Kidney epithelial cell (primary cell): ENCODE measurements at places on chromosomes 3 and 15.

GRCh38 chr15:48541341-48542278, 103.9 kb downstream of the FBN1 start:
- DNase-seq = no peak

DNA sequence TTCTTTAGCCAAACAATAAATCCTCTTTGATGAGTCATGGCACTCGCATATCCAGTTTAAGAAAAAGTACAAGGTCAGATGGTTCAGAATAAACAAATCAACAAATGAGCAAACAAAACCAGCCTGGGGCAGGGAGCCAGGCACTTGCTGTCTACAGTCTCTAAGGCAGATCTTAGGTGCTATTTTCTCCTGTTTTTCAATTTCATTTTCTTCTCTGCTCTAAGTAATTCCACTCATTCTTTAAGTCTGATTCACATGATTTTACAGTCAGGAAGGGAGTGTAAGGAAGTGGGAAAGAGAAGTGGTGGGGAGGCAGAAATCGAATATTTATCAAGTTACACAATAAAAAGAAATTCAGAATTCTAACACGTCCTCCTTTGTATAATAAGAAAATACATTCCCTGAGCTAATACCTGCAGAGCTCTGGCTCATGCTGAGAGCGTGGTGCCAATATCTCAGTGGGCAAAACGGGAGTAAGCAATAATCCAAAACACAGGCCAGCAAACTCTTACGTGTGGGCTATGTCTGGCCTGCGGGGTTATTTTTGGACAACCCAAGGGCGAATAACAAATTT, 298.6 kb downstream of the ADAMTS17 start:
- peak; percentile 57 for DNase-seq

- DNase-seq = no peak
These were observed 1.7 kb downstream of the SKIL start for GRCh38 chr3:170359178-170359704.

- DNase-seq = no peak
These were observed 74.0 kb upstream of the POLG start for GRCh38 chr15:89408372-89409183.

DNA sequence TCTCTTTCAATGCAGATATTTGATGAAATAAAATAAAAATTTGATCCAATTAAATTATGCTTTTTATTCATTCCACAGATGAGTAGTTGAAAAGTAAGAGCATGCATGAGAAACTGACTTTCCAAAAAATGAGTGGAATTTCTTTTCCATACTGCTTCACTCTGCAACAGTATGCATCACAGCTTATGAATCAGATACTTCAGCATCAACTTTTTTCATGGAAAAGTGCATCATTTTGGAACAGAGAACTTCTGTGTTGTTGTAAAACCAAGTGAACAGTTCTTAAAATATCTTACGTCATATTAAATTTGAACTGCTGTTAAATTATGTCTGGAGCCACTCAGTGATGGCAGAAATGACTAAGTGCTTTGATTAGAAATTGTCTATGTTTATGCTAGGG, 16.7 kb upstream of the SLC7A14 start:
- DNase-seq = no peak

DNA sequence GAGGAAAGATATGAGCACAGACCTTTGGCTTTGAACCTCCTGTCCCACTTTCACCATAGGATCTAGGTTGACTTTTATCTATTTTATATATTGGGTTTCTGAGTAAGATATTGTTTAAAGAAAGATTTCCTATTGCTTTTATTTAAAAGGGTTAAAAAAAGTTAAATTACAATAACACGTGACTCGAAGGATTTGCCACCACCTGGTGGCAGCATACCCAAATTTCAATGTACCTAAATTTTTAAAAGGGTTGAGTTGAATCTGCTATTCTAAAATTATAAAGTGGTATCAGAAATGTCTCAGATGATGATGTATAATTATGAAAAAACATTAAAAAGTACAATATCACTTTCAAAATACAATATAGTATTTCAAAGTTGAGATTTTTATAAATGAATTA, 368.4 kb downstream of the MECOM start:
- no peak for DNase-seq

DNA sequence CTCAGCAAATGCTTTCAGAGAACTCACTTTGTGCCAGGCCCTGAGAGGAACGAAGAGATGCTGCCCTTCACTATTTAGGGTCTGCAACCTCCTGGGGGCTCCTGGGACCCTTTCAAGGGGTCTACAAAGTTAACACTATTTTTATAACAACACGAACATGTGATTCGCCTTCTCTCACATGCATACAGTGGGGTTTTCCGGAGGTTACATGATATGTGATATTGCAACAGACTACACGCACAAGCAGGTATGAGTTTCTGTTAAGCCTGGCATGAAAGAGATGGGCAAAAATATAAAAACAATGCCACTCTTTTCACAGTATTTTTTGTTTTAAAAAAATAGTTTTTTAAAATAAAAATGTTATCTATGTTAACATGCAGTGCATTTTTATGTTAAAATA, 10.3 kb downstream of the STARD5 start:
- no peak for DNase-seq

DNA sequence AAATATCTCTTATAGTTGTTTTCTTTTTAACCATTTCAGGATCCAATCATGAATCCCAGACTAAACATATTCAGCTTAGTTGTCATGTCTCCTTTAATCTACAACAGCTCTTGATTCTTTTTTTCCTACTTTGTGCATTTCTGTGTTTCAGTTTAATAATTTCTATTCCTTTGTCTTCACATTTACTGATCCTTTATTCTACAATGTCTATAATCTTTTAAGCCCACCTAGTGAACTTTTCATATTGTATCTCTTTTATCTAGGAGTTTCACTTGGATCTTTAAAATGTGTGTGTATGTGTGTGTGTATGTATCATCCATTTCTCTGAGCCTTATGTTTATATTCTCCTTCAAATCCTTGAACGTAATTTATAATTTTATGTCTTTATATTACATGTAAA, 70.1 kb downstream of the RNF13 start:
- no peak for DNase-seq

DNA sequence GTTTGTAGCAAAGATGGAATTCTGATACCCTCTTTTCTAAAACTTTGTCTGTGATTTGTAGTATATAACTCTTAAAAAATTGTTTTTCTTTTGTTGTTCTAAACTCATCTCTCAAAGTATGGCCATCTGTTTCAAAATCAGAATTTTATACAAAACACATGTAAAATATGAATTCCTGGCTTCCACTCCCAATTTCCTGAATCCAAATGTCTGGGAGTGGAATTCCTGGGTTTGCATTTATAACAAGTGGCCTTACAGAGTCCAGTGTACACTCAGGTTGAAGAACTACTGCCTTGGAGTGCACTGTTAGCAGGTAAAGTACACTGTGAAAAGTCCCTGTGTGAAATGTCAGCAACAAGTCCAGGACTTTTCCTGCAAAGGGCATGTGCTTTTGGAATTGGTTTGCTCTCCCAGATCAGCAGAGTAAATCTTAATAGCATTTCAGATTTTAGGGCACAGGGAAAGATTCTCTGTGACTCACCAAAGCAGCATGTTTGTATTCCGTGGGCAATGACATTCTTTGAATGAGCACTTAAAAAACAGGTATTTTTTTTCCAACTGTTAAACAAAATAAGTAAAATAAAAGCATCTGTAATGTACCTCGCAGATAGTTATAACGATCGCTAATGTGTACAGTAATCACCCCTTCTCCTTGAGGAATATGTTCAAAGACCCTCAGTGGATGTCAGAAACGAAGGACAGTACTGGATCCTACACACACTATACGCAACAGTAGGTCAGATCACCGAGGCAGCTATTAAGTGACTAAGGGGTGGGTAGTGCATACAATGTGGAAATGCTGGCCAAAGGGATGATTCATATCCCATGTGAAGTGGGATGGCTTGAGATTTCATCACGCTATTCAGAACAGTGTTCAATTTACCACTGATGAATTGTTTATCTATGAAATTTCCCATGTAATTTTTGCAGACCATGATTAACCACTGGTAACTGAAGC, 2.0 kb upstream of the CLDN16 start:
- DNase-seq = peak; percentile 94

DNA sequence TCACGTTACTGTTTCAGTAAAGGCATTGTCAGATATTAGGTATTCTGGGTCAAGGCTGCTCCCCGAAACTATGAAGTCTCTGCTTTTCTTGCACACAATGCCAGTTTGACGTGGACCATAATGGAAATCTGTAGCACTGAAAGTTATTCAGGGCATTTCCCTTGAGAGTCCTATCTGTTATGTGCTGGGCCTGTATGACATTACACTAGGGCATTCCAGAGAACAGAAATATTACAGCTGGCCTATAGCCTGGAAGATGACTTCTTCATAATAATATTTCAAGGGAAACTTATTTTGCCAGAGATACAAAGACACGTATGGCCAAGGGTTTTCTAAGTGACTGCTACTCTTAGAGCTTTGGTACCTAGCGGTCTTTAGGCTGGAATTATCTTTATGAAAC, 613.6 kb upstream of the CBLB start:
- DNase-seq = no peak

GRCh38 chr15:92787116-92787515, 113.0 kb upstream of the CHD2 start:
- DNase-seq = no peak
